ENCODE measurements at places on chromosomes 5 and 9.

GRCh38 chr9:115671236-115671962 lies 482.2 kb upstream of the PAPPA start:
- no peak for DNase-seq

- DNase-seq: no peak
Measured at GRCh38 chr5:143195491-143195890, 208.0 kb downstream of the NR3C1 start.

- DNase-seq: no peak
Measured at GRCh38 chr5:30900367-30900766, 293.1 kb upstream of the CDH6 start.

- no peak for DNase-seq
Measured at GRCh38 chr5:37304888-37305287, 55.7 kb upstream of the CPLANE1 start.

GRCh38 chr9:14273696-14274121 lies 40.2 kb downstream of the NFIB start:
- DNase-seq: no peak

GRCh38 chr9:96027251-96028131 lies 152.0 kb downstream of the ERCC6L2 start:
- no peak for DNase-seq

- no peak for DNase-seq
Measured at GRCh38 chr5:8410618-8411017, 541.7 kb downstream of the MTRR start.

DNA sequence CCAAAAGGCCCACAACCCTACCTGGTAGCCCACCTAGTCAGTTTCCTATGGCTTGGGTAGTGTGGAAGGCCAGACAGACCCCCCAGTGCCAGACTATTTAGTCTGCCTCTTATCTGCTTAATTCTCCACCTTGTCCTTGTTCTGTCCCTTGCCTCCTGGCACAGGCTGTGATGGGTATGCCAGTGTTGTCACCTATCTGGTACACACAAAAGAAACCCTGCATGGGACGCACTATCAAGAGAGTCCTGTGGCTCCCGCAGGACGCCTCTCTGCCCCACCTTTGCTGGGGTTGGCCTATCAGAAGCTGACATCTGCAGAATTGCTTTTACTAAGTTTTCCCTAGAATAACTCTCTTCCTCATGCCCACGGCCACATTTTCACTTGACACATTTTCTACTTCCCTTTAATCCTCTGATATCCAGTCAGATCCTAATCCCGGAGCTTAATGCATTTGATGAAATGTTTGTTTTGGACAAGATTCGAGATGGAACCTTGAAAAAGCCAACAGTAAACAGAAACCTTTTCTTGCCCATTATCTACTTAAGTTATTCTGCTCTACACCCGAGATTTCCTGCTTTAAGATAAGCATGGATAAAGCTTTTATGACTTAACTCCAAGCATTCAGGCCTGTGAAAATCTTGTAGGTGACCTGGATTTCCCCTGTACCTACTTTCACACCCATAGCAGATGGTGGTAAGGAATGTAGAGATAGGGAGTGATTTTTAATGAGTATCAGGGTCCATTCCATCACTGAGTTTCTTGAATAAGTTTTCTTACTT lies 468.5 kb downstream of the ZNF608 start:
- no peak for DNase-seq

- no peak for DNase-seq
Measured at GRCh38 chr5:126826619-126827215, 49.8 kb downstream of the LMNB1 start.

- DNase-seq: no peak
Measured at GRCh38 chr5:128637031-128637430, 99.0 kb upstream of the FBN2 start.

DNA sequence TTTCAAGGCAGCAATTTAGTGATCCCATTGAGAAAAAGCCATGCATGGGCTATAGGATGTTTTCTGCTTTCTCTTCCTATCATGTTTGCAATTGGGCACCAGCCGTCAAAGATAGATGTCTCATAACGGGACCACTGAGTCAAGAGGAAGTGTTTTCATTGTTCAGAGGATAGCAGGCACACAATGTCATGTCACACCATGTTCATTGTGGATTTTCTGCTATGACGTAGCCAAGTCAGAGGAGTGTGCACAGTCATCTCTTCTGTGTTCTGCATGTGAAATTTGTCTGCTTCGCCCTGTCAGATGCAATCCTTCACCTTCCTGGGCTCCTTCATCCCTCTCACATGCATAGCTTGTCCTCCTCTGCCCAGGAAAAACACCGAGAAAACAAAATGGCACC lies 106.0 kb downstream of the CD180 start:
- DNase-seq: no peak

DNA sequence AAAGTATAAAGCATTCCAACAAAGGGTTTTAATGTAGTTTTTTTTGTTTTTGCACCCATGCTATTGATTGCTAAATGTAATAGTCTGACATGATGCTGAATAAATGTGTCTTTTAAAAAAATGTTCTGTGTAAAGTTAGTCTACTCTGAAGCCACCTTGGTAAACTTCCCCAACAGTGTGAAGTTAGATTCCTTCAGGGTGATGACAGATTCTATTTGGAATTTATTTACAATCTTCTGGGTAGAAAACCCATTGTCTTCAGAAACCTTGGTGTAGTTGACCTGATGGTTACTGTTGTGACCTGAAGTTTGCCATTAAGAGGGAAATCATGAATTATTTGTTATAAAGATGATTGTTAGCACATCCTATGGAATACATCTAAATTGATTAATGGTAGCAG lies 64.7 kb upstream of the TRPC7 start:
- DNase-seq: no peak

- DNase-seq: no peak
Measured at GRCh38 chr9:20054734-20055133, 265.9 kb upstream of the SLC24A2 start.

DNA sequence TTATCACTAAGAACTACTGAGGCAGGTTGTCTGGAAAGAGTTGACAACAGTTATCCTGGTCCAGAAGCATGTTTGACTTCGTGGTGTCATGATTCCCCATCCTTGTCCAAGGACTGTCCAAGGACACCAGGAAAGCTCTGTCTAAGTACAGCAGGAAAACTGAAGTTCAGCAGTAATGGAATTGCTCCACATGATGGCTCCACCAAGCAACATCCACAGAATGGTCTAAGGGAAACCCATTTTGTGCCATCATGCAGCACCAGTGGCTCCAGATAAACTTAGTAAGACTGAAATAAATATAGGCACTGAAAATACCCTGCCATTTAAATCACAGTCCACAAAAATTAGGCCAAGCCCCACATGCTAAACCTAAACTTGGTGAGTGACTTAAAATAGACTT lies 192.8 kb downstream of the CDH18 start:
- no peak for DNase-seq

- DNase-seq: no peak
Measured at GRCh38 chr9:99693888-99694287, 127.8 kb upstream of the NR4A3 start.

- DNase-seq: no peak
Measured at GRCh38 chr5:159003045-159004030, 96.4 kb downstream of the EBF1 start.

DNA sequence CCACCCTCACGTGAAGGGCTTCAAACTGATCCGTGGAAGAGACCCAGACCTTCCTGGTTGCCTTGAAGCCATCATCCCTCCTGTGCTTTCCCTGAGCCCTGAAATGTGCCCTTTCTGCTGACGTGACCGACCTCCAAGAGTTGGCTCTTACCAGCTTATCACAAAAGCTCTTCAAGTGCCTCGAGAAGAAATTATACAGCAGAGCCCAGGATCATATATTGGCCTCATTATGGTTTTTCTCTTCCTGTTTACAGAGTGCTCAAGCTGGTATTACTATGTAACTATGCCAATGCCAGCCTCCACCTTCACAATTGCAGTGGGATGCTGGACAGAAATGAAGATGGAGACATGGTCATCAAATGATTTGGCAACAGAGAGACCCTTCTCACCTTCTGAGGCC lies 66.0 kb downstream of the AOPEP start:
- DNase-seq: no peak

DNA sequence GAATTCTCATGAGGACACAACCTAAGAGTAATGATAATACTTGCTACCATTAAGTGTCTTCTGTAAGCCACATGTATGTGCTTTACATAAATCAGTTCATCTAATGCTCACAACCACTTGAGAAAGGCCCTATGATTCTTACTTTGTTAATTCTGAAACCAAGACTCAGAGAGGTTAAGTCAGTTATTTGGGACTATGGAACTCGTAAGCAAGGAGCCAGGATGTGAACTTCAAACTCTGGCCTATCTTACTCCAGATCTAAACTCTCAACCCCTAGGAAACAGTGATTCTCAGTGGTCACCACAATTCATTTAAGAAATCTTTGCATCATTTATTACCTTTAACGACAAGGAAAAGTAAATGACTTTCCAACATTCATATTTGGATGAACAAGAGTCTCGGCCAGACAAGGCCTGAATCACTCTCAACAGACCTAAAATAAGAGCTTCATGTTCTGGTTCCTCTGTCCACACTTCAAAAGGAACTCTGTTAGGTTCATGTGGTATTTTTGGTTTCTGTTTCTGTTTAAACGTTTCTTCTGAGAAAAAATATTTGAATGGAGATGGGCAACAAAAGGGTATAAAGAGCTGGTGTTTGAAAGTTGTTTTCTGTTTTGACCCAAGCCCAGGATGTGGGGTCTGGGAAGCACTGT lies 104.8 kb downstream of the LPAR1 start:
- DNase-seq: no peak

DNA sequence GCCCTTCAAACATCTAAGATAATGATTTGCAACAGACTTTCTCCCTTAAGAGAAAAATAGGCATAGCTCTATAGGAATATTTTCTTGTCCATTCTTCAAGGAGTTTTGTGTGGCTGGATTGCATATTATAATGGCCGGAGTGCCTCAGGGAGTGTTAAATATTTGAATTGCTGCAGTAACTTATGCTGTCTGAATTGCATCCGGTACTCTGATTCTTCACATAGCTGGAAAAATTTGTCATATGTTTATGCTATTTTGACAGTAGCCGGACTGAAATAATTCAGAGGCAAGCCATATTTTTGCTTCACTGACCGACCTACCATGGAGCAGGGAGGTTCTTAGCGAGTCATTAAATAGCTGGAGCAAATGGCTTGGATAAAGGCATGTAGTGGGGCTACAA lies 621.0 kb downstream of the ACTL7B start:
- DNase-seq: no peak

Measured in T-helper 2 cell treated with Interferon-gamma antibody and Interleukin-4, amounts not matched to agents 5 μg/mL and 100 μg/mL, for 36 hours (primary cell).